Activated CD4-positive, alpha-beta T cell treated with anti-CD3 and anti-CD28 coated beads for 1 hour (primary cell): ENCODE measurements at places on chromosomes 7 and 10.

GRCh38 chr10:10367264-10367663 lies 650.4 kb upstream of the CELF2 start:
- DNase-seq, result no peak

GRCh38 chr7:130957137-130957513 lies 223.1 kb upstream of the KLF14 start:
- DNase-seq, result no peak

GRCh38 chr10:82267465-82267864 lies 392.5 kb downstream of the NRG3 start:
- DNase-seq, result no peak

DNA sequence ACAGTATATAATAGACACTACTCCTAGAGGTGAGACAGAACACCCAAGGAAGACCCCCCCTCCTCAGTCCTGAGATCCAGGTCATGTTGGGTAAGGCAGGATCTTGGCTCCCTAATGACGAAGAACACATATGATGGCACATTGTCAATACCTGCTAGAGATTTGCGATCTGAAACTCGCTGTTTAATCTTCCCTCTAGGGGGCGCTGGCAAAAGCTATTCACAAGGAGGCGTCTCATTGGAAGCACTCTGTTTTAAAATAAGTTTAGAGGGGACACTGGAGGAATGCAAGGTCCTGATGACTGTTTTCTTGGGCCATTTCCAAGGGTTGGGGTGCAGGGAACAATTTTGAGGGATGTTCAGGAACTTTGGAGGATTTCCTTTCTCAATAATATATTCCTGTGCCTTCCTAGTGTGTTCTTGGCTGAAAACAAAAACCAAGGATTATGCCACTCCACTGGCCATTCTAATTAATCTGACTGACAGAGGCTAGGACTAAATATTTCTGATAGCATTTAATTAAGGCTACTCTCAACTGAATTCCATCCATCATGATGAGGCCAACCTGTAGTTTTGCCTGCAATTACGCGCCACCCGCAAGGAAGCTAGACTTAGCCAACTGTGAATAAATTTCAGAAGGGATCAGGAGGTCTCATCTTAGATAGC lies 1013.8 kb upstream of the MBL2 start:
- no peak for DNase-seq

DNA sequence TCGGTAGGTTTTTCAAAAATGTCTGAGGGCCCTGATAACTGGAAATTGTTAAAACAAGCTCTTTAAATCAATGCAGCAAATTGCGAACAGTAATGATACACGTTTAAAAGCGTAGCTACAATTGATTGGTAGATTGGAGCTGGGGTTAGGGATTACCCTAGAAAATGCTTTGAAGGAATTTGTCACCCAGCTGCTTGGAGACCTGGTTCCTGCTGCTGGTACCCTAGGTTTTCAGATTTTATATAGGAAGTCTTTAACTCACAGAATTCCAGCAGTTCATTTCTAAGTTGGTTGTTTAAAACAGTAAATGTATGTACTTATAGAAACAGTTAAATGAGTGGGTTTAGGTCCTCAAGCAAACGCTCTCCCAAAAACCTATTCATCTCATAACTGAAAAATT lies 1.5 kb downstream of the HECTD2 start:
- no peak for DNase-seq

DNA sequence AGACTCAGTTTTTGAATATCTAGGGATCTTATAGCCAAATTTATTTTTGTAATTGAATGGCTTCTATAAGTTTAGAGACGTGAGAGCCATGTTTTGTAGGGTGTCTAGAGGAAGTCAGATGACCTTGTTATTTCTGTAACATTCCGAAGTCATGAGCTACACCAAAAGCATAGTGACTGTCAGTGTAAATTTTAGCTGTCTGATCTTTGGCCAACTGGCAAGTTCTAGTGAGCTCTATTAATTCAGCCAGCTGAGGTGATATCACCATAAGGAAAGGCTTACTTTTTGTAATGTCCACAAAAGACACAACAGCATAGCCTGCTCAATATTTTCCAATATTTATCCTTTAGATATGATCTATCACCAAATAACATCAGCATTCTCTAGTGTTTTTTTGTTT lies 9.9 kb upstream of the NT5C3A start:
- DNase-seq, result no peak

GRCh38 chr10:8800426-8800825 lies 745.9 kb downstream of the GATA3 start:
- no peak for DNase-seq

GRCh38 chr7:148733496-148733895 lies 34.8 kb downstream of the CUL1 start:
- no peak for DNase-seq

DNA sequence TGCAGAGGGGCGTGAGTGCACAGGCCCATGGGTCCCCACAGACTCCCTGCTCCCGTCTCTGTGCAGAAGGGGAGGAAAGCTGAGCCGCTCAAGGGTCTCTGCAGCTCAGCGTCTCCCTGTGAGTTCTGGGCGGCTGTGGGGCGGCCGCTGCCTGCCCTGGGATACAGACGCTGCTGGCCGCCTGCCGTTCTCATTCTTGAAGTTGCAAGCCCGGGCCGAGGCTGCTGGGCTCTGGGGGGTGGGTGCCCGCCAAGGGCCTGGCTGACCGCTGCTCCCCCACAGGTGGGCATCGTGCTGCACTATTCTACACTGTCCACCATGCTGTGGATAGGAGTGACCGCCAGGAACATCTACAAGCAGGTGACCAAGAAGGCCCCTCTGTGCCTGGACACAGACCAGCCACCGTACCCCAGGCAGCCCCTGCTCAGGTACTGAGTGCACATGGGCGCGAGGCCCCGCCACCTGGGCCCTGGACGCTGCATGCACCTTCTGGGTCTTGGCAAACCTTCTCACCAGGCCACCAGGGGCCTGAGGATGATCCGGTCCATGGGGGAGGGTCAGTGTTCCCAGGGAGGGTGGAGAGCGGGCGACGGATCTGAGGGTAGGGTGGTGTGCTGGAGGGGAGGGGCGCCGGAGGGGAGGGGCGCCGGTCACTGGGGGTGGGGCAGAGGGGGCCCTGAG lies 14.8 kb downstream of the ADGRA1 start:
- no peak for DNase-seq

DNA sequence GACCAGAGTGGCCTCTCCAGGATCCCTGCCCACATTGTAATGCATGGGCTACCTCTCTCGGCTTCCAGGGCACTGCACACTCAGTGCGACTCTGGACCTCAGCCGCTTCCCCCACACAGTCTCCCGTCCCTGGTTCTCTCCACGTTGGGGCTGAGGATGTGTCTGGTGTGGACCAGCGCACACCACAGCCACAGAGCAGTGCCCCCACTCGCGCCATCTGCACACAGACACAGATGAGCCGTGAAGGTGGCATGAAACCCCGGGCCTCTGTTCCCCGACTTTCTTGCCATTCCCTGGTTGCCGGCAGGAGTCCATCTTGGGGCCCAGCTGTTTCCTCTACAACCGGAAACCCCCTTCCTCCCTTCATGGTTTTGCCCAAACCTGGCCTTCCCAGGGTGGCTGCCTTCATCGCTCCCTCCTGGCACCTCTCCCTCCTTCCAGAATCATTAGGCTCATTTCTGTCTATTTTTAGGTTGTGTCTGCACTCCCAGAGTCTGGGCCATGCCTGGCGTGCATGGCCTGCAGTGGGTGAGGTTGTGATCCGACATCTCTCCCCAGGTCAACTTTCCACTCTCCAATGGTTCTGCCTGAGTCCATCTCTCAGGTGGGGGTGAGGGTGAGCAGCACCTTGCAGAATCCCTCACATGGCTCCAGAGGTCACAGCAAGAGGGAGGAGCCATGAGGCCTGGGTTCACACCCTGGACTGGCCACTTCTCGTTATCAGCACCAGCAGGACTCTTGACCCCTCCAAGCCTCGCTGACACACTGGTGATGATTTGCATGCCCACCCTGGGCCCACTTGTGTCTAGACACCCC lies 10.1 kb downstream of the RASGEF1A start:
- no peak for DNase-seq

DNA sequence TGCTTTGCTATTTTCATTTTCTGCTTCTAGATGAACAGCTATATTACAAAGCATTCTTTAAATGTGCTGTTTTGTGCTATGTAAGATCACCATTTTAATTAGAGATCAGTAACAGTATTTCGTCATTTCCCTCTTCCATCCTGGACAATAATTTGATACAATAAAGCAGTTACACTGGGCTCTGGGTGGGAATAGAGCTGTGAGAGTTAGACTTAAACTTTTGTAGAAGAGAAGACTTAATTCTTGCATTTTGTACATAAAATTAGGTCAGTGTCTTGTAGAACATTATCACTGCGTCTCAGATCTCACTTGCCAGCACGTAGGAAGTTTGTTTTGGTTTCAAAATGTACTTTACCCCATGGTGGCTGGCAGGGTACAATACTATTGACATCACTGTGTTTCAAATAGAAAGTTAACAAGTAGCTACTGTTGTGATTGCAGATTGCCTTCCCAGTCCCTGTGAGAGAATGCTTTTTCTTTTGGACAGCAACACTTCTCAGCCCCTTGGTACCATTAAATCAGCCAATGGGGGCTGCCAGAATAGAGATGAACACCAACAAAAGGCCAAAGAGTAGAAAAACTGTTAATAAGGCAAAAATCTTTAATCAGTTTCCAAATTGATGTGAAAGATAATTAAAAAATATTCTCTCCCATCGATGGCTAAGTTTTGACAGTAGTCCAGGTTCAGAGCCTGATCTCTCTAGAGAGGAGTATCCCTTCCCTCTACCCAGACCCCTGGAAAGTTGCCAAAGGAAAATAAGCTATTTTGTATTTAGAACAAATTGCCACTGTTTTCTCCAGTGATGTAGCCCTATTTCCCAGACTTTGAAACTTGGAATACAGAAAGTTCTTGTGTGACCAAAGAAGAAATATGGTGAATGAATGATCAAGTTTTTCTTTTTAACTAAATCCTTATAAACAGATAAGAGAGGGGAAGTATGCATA lies 35.1 kb downstream of the SMNDC1 start:
- no peak for DNase-seq

DNA sequence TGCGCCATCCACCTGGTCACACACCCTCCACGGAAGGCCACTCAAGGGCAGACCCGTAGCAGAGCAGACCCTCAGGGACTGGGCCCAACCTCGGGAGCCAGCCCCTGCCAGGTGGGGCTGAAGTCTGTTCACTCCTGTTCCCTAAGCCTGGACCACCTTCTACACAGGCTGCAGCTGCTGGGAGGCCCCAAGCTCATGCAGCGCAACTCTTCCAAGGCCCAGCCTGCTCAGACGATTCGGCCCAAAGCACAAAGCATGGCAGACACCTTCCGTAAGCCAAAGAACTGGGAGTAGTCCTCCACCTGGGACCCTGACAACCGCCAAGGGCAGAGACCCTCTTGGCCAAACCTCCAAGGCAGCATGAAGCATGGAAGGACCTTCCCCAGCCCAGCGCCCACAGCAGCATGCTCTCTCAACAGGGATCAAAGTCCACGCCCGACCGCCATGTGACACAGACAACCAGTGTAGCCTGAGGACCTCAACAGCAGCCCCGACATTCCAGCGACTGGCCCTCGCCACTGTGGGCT lies 11.5 kb downstream of the SHH start:
- DNase-seq, result no peak

DNA sequence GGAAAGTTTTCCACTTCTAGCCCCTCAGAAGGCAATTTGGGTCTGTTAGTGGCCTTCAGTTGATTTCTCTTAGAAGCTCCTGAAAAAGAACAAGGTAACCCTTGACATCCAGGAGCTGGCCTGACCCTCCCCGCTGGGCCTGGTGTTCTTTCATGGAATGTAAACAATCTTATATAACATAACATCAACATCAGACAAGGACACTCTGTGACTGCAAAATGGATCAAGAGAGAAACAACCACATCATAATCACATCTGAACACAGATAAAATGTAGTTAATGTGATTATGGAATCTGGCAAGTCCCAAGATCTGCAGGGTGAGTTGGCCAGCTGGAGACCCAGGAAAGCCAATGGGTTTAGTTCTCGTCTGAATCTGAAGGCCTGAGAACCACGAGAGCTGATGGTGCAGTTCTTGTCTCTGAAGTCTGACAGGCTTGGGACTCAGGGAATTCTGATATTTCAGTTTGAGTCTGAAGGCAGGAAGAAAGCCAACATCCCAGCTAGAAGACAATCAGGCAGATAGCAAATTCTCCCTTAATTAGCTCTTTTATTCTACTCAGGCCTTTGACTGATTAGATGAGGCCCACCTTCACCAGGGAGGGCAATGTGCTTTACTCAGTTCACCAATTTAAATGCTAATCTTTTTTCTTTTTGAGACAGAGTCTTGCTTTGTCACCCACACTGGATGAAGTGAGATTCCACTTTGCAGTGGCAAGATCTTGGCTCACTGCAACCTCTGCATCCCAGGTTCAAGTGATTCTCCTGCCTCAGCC lies 91.4 kb upstream of the NAMPT start:
- no peak for DNase-seq

- no peak for DNase-seq
These were observed 695 bp downstream of the HSPA12A start for GRCh38 chr10:116741391-116742351.

DNA sequence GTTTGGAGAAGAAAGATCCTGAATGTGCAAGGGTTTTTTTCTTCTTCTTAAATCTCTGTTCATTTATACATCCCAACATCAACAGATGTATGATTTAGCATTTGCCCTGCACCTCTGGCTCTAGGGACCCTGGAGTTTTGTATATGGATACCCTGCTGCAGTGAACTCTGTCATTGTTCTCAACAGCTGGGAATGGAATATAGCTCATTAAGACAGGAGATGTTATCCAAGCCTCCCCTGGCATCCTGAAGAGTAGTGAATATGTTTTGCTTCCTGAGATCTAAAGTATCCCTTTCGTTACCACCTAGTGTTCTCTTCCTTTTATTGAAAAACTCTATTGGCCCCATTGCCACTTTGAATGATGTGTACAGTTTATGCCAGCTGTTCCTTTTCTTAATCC lies 275.9 kb downstream of the EXOC4 start:
- DNase-seq, result no peak
